Renal pelvis (tissue), 12 donors: ENCODE measurements at places on chromosomes 11 and 22.

GRCh38 chr11:5203366-5203765 is 2.9 kb upstream of the OR51V1 start:
- DNase-seq = no peak

DNA sequence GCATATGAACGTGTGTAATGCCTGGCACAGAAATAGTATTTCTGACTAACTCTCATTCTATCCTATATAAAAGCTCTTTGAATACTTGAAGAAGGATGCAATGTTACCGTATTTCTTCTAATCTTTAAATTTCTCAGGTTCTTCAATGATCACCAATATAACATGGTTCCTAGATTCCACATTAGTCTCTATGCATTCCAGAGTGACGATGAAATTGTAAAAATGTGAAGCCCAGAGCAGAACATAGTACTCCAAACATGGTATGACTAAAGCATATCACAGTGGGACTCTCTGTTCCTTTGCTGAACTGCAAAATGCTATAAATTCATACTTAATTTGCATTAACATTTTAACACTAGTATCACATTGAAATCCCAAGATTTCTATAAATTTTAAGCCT is 877.6 kb upstream of the CHORDC1 start:
- no peak for DNase-seq

- no peak for DNase-seq
These were observed 21.2 kb upstream of the PSMA1 start for GRCh38 chr11:14541192-14541947.

- DNase-seq = no peak
These were observed 2.6 kb upstream of the SUN2 start for GRCh38 chr22:38758276-38758945.

GRCh38 chr22:17243524-17243923 is 24.3 kb upstream of the ADA2 start:
- no peak for DNase-seq

- DNase-seq = no peak
These were observed 3.8 kb upstream of the OR10D3 start for GRCh38 chr11:124179310-124179709.

GRCh38 chr11:58058276-58059006 is 27.7 kb downstream of the OR6Q1 start:
- peak; percentile 7 for DNase-seq

DNA sequence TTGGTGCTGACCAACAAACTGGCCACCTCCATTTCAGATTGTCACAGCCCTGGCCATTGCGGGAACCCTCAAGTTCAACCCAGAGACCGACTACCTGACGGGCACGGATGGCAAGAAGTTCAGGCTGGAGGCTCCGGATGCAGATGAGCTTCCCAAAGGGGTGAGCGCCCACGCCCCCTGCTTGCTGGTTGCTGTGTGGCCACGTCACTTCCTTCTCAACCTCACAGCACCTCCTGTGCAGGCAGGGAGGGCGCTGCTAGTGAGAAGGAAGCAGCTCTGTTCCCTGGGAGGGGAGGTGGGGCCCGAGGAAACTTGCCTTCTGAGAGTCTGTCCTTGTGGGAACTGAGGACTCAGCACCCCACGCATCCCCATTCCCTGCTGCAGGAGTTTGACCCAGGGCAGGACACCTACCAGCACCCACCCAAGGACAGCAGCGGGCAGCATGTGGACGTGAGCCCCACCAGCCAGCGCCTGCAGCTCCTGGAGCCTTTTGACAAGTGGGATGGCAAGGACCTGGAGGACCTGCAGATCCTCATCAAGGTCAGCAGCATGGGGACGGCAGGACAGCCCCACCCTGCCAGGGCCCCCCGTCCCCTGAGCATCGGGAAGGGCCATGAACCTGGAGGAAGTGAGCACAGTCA is 19.3 kb downstream of the POLR3H start:
- DNase-seq = no peak

GRCh38 chr11:57647960-57648800 is 1.5 kb downstream of the YPEL4 start:
- DNase-seq = no peak

GRCh38 chr22:30806391-30806861 is 111.8 kb downstream of the OSBP2 start:
- no peak for DNase-seq

DNA sequence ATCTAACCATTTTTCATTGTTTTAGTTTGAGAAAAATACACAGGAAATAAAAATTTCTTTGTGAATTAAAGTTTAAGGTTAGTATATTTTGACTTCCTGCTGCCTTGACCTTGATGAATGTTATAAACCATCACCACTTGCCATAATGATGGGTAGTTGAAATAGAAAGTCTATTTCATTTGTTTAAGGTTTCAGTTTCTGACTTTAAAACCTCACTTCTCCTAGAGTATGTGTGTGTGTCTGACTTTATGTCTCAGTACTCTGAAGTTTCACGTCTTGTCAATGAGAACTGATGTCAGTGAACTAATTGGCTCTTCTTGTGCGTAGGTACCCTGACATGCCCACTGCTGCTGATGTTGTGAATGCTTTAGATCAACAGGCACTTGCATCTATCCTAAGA is 188.2 kb downstream of the METTL15 start:
- DNase-seq = no peak

- no peak for DNase-seq
These were observed 54.8 kb upstream of the CECR2 start for GRCh38 chr22:17314487-17314886.

DNA sequence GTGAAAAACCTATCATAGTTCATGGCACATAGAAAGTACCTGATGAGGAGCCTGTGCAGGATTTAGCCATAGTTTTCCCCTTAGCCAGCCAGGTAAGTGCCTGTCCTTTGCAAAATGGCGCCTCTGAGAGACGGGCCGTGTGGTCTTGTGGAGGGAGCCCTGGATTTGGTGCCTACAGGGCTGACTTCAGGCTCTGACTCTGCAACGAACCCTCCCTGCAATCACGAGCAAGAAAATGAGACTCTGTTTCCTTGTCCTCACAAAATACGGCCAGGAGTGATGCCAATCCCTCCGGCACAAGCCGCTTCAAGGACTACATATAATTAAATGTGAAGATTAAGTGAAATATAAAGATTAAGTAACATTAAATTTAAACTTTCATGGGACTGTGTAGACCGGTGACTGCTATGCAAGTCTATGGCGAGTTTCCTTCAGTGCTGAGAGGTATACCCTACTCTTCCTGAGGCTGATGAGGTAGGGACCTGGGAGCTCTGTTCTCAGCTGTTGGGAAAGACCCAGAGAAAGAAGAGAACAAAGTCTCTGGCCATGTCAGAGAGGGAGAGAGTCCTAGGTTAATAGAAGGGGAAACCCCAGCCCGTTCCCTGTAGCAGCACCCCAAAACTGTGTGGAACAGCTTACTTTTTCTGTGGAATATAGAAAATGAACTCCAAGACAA is 6.1 kb upstream of the CXCR5 start:
- DNase-seq = no peak

DNA sequence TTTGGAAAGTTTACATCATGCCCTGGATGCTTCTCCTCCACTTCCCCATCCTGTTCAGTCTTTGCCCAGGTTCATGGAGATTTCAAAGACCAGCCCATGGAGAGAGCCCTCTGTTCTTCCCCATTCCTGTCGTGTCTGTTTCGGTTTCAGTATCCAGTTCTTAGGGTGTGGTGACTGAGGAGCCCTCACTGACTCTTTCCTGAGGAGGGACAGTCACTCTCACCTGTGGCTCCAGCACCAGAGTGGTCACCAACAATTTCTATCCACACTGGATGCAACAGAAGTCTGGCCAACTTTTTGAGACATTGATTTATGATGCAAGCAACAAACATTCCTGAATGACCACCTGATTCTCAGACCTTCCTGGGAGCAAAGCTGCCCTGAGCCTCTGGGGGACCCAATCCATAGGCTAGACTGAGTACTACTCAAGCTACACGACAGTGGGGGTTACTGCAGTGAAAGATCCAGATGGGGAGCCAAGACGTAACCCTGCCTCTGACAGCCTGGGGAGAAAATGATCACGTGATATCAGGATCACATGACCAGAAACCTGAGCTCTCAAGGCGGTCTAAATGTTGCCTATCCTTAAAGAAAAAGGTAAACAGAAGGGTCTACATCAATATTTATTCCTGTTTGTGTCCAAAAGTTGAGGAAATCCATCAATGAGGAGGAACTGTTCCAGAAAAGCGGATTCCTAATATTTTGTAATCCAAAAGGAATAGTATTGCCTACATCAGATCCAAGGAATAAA is 76.2 kb upstream of the VPREB1 start:
- DNase-seq = peak; percentile 60

GRCh38 chr22:36077271-36077670 is 48.6 kb upstream of the RBFOX2 start:
- no peak for DNase-seq

GRCh38 chr22:31899669-31900068 is 44.7 kb upstream of the YWHAH start:
- DNase-seq = no peak

- DNase-seq = no peak
These were observed 27.9 kb downstream of the GNAZ start for GRCh38 chr22:23098230-23098705.

DNA sequence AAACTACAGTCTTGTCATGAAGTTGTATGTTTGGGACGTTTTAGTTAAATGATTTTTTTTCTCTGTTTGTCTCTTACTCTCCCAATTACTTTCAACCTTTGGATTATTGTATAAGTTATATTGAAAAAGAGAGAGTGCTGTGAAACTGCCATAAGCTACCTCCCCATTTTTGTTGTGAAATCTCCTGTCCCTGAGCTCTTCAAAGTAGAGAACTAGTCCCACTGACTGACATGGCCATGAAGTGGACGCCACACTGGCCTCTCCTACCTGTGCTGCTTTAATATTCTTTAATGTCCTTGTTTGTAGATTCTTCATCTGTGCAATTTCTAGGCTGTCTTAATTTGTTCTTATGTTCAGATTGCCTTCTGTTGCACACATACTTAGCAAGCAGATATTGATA is 56.3 kb downstream of the PPFIA1 start:
- DNase-seq = no peak

- DNase-seq = no peak
These were observed 8.6 kb downstream of the MUC5B start for GRCh38 chr11:1231396-1232020.

DNA sequence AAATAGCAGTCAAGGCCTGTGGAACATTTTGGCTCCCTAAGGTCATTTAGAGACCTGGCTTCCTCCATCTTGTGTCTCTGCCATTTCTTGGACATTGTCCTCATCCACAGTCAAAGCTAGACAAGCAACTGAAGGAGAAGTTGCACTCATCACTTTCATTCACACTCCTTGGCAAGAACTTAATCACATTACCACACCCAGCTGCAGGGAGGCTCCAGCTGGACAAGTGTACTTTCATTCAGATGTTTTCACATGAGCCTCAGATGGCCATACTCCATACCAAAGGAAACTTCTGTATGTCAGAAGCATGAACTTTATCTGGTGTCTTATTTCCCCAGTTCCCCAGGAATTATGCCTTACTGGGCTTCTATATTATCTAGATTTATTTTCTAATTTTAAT is 537.4 kb downstream of the TMEM135 start:
- DNase-seq = no peak

- no peak for DNase-seq
These were observed 227.5 kb upstream of the NARS2 start for GRCh38 chr11:78802058-78802761.

- no peak for DNase-seq
These were observed 23.7 kb downstream of the NCF4 start for GRCh38 chr22:36884349-36885158.

- DNase-seq = no peak
These were observed 1.6 kb downstream of the PPM1F start for GRCh38 chr22:21951062-21951461.

DNA sequence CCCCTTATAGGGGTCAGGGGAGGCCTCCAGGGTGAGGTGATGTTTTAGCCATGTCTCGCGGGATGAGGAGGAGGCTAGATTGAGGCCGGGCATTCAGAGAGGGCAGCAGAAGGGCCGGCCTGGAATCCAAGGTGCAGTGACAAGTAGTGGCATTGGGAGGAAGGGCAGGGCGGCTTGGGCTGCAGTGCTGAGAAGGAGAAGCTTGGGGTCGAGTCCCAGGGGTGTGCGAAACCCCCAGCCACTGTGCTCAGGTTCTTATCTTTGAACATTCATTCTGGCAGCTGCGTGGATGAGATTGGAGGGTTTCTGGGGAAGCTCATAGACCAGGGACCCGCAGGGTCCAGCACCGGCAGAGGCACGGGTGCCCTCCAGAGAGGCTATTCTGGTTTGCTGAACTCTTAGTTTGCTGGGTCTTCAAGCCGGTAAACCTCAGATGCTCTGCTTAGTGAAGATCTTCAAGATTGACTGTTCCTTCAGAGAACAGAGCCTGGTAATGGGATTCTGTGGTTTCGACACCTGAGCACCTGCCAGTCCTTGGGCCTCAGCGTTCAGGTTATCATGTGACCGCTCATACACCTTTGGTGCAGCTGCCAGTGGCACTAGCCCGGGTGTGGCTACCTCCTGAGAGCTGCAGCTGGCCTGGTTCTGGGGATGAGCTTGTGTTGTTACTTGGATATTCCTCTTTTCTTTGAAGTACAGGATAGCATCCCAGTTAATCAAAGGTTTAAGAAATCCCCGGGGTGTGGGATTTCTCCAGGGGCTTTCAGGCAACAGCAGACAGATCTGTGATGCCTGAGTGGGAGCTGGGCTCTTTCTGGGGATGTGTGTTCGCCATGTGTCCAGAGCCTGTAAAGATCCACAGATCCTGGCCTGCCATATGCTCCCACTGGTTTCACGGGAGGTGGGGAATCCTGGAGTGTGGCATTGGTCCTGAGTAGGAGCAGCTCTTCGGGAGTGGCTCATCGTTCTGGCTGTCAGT is 152.8 kb downstream of the TBC1D22A start:
- no peak for DNase-seq

DNA sequence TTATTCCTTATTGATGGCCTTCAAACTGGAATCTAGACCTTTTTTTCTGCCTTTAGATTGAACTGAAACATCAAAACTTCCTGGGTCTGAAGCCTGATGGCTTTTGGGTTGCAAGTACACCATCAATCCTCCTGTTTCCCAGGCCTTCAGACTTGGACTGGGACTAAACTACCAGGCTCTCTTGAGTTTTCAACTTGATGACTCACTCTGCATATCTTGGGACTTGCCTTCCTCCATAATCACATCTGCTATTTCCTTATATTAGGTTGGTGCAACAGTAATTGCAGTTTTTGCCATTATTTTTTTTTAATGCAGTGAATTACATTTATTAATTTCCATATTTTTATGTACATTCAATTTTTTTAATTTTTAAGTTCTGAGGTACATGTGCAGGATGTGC is 7.0 kb downstream of the OR51B5 start:
- DNase-seq = no peak

GRCh38 chr11:107927559-107927958 is 689 bp upstream of the RAB39A start:
- DNase-seq = no peak

DNA sequence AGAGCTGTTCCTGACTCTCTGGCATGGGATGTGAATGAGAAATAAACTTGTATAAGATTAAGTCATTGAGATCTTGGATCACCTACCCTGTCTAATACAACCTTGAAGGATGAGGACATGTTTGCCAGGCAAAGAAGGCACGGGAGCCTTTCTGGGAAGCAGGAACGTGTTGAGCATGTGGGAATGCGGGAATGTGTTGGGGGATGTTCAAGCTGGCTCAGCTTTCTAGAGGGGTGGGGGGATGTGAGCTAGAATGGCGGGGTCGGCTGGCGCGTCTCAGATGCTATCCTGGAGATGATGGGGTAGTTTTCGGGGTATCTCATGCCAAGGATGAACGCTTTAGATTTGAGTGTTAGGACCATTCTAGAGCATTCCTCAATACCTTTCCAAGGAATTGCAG is 227.1 kb downstream of the DSCAML1 start:
- no peak for DNase-seq

- DNase-seq = peak; percentile 14
These were observed 94.2 kb downstream of the FCHSD2 start for GRCh38 chr11:73047773-73048371.
